ENCODE measurements at places on chromosomes 12 and 14.

GRCh38 chr12:124915239-124916236, 1.1 kb upstream of the UBC start:
- DNase-seq, result no peak

GRCh38 chr12:132834181-132834711, 5.6 kb upstream of the GOLGA3 start:
- DNase-seq, result no peak

GRCh38 chr12:19759227-19759626, 319.9 kb downstream of the AEBP2 start:
- no peak for DNase-seq

GRCh38 chr12:43315961-43316360, 236.0 kb downstream of the ADAMTS20 start:
- no peak for DNase-seq

- DNase-seq, result no peak
Observed at GRCh38 chr12:80031229-80031628, 68.1 kb upstream of the OTOGL start.

GRCh38 chr12:28290262-28290661, 100.0 kb downstream of the CCDC91 start:
- DNase-seq, result no peak

- DNase-seq, result no peak
Observed at GRCh38 chr12:124398578-124399227, 103.8 kb downstream of the RFLNA start.

DNA sequence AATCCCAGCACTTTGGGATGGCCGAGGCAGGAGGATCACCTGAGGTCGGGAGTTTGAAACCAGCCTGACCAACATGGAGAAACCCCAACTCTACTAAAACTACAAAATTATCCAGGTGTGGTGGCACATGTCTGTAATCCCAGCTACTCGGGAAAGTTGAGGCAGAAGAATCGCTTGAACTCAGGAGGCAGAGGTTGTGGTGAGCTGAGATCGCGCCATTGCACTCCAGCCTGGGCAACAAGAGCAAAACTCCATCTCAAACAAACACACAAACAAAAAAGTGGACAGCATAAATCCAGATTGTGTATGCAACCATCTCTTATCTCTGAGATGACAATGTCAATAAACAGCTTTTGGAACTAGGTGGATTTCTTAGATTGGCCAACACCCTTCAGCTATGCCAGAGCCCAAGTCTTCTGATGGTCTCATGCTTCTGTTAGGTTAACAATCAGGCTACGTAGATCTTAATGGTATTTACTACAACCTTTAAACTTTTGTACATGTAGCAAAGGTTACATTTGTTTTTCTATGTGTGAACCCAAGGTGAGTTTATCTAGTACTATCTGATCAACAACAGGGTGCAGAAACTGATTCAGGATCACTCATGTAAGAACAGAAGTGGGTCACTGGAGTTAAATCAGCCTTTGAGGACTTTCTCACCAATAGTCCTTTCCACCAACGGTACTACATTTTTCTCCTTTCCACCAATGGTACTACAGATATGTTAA, 73.7 kb downstream of the DUSP16 start:
- no peak for DNase-seq

DNA sequence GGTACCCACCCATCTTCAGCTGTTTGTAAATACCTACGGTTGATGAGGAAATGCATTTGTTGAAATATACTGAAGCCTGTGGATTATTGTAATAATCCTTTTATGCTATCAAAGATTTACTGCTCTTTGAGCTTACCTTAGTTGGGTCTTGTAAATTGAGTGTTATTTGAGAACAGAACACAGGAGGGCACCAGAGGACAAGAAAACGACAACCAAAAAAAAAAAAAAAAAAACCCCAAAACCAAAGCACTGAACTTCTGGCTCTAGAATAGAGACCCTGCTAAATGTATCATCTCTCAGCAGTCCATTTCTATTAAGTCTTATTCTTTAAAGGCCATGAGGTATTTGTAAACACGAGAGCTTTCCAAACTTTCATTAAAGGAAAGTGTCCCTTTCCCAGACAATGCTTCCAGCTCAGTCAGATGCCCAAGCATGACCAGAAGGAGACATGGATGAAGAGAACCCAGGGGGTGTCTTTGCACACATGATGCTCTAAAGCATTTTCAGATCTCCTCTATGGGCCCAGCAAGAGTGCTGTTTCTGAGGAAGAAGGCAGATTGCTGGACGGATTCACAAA, 763.9 kb downstream of the NRXN3 start:
- no peak for DNase-seq

DNA sequence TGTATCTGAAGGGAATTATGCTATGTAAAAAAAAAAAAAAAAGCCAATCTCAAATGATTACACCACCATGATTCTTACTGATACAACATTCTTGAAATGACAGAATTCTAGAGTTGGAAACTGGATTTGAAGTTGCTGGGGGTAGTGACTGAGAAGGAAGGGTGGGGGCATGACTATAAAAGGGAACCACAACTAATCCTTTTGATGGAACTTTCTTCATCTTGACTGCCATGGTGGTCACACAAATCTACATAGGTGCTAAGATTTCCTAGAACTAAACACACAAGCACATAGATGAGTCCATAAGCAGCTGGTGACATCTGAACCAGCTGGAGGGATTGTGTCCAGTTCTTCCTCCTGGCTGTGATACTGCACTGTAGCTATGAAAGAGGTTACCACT, 51.4 kb downstream of the CLMN start:
- DNase-seq, result no peak

- DNase-seq, result no peak
Observed at GRCh38 chr14:77122526-77123125, 19.0 kb downstream of the ZDHHC22 start.

GRCh38 chr12:124927201-124928094, 13.0 kb upstream of the UBC start:
- DNase-seq, result peak; percentile 78

GRCh38 chr12:28563936-28564335, 373.7 kb downstream of the CCDC91 start:
- DNase-seq, result no peak

GRCh38 chr12:10213168-10214135, 775 bp downstream of the GABARAPL1 start:
- DNase-seq, result peak; percentile 66

GRCh38 chr12:95574799-95575452, 23.6 kb upstream of the USP44 start:
- DNase-seq, result no peak

GRCh38 chr14:75711796-75712211, 50.8 kb downstream of the TTLL5 start:
- no peak for DNase-seq

DNA sequence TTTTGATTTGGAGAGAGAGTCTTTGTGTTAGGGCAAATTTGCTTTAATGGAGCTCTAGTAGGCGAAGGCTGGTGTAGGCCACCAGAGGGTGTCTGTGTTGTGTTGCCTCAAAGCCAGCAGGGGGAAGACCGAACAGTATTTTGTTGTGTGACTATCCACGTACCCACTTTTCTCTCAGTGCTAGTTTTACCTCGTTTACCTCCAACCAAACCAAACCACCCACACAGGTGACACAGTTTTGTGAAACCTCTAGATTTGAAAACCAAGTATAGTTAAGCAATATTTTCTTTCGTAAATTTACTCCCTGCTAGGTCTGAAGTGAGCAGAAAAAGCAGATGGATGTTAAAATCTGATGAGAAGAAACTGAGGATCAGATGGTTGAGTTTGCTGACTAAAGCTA, 36.3 kb upstream of the NPFF start:
- DNase-seq, result no peak

GRCh38 chr14:55545779-55546178, 34.2 kb upstream of the KTN1 start:
- DNase-seq, result no peak

- DNase-seq, result no peak
Observed at GRCh38 chr12:96578526-96579125, 89.2 kb downstream of the CFAP54 start.

- no peak for DNase-seq
Observed at GRCh38 chr12:2631653-2632350, 163.0 kb upstream of the FKBP4 start.

- DNase-seq, result no peak
Observed at GRCh38 chr14:97166497-97166896, 369.3 kb downstream of the VRK1 start.

- DNase-seq, result no peak
Observed at GRCh38 chr12:123942911-123943648, 29.6 kb downstream of the CCDC92 start.
